Activated CD4-positive, alpha-beta T cell treated with anti-CD3 and anti-CD28 coated beads, Interleukin-2, amount 50 U/mL, for 1 hour (primary cell): ENCODE measurements at places on chromosomes 2 and 18.

DNA sequence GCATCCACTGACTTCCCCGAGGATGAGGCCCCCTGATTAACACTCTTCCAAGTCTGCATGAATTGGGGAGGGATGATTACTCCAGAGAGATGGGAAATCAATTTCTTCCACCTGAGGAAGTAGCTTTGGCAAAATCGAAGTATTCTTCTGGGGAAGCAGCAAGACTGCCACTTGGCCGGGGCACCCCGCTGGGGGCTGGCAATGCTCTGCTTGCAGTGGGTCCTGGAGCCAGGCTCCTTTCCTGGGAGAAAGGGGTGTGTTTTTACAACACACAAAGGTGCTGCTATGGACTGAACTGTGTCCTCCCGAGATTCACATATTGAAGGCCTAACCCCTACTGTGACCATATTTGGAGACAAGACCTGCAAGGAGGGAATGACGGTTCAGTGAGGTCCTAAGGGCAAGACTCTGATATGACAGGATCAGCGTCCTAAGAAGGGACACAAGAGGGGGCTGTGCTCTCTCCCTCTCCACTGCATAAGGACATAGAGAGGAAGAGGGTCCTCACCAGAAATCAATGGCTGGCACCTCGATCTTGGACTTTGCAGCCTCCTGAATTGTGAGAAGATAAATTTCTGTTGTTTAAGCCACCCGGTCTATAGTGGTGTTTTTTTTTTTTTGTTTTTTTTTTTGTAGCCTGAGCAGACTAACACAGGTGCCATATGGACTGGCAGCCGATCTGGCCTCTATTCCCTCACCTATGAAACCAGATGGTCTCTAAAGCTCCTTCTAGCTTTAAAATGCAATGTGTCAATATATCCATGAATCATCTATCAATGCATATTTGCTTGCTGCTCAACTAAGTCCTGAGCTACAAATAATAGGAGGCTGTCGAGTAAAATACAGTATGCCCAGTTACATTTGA lies 3.6 kb upstream of the SMARCAL1 start:
- DNase-seq, result no peak

GRCh38 chr2:208415255-208415654 lies 8.7 kb downstream of the PTH2R start:
- DNase-seq, result no peak

DNA sequence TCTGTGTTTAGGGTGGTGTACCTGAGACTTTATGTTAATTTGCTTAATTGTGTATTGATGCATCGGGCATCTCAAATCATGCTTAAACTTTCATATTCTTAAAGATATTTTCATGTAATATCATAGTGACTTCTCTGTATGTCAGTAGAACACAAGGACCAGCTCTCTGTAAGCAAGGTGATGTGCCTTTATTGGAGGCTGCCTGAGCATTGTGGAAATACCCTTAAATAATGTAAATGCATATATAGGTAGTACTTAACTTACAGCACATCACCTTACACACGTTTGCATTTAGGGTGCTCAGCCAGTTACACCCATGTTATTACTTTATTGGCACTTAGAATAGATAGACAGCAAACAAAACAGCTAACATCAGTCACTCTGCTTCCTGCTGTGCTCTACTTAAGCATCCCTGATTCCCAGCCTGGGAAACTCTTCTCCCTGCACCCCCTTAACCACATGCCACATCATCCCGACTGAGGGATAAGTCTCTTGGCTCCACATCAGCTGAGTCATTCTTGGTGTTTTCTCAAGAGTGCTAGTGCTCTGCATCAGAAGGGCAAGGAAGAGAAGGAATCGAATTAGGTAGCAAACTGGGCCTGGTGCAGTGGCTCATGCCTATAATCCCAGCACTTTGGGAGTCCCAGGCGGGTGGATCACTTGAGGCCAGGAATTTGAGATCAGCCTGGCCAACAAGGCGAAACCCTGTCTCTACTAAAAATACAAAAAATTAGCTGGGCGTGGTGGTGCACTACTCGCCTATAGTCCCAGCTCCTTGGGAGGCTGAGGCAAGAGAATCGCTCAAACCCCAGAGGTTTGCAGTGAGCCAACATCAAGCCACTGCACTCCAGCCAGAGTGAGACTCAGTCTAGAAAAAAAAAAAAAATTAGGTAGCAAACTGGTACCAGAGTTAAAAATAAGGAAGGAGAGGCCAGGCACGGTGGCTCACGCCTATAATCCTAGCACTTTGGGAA lies 108.7 kb downstream of the MAP3K20 start:
- DNase-seq, result no peak

DNA sequence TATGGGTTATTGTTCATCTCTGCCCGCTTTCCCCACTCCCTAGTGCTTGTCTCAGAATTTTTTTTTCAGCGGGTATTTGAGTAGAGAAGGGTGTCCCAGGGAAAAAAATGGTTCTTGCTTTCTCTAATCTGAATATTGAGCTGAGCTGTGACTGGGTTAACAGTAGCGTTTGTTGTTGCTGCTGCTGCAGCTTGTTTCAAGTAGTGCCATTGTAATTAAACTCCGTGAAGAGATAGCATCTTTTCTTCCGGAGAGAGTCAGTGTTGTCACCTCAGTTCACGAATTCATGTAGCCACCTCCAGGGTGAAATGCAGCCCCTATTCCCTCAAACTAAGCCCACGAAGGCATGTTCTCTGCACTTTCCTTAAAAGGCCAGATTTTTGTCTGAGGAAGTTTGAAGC lies 1.5 kb upstream of the AAK1 start:
- DNase-seq, result peak; percentile 24

GRCh38 chr2:204877691-204878090 lies 332.4 kb downstream of the PARD3B start:
- no peak for DNase-seq

DNA sequence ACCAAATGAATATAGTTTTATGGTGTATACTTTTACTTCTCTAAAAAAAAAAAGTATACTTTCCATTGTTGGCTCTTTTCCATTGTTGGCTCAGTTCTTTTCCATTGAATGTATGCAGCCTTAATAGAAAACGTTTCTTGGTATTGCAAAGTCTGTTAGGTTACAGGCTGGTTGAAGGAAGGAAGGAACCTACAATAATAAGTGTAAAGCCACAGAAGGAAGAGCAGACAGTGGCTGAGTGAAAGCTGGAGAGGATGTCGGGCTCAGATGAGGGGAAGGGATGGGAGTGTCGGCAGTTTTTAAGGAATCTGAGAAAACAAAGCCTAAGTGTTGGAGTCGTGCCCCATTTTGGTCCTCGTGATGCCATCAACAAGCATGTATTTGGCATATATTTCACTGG lies 6.8 kb downstream of the COPS8 start:
- no peak for DNase-seq

- DNase-seq, result no peak
Observed at GRCh38 chr2:59806486-59806885, 747.0 kb downstream of the BCL11A start.

DNA sequence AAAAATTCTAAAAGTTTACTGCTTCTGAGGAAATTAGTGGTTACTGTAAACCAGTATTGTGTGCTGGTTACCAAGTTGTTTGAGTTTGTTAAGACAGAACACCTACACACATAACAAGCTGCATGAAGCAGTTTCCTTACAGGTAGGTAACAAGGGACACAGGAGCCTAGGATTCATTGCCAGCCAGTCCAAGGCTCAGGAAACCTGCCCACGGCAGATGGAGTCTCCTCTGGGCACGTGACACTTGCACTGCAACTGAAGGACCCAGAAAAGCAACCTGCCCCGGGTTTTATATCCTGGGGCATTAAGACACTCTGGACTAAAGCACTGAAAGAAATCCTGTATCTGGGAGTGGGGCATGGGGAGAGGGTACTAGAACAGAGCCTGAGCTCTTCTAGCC lies 639.3 kb downstream of the ADCYAP1 start:
- DNase-seq, result no peak

DNA sequence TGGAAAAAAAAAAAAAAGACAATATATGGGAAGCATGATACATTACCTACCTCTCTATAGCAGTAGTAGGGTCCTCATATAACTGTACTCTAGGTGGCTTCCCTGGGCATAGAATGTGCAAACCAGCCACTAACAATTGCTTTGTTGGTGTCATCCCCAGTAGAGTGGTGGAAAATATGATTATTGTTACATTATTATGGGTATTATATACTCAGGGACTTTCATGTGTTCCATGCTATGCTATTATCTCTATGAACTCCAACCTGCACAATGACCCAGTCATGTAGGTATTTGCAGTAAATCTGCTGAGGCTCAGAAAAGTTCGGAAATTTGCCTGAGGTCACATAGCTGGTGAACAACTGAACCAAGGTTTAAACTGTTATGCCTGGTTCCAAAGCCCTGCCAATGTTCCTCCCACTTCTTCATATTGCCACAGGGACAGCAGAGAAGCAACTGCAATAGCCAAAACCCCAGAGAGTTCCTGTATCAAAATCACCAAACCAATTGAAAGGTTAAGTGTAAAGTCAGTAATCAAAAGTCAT lies 52.6 kb upstream of the MAP4K4 start:
- no peak for DNase-seq

DNA sequence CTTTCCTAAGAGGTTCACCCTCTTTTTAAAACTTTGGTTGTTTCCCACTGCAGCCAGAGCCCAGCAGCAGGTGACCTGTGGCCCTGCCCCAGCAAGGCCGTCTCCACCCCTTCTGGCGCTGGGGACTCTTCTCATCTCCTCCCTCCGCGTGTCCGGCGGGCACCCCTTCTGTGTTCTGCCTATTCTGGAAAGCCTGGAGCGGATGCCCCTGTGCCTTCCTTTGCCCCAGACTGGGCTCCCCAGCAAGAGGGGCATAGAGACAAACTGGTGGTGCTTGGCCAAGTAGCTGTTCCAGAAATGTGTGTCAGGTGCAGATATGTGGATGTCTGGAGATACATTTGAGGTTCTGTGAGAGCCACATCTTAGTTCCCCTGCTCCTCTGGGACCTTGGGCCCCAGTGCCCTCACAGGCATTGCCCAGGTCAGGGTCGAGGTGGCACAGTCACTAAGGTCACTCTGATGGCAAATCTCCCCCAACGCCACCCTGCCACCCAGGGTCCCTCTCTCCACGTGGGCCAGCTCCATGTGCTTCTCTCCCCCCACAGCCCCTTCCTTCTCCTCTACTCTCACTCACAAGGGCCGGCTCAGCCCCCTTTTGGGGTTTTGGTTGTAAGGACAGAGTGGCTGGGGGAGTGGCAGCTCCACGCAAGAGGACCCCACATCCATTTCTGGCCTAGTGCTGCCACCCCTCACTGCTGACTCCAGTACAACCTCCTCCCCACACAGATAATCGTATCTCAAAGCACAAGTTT lies 35.5 kb upstream of the TAF1B start:
- DNase-seq, result no peak

- peak; percentile 54 for DNase-seq
Observed at GRCh38 chr2:234368861-234369261, 128.0 kb downstream of the ARL4C start.

DNA sequence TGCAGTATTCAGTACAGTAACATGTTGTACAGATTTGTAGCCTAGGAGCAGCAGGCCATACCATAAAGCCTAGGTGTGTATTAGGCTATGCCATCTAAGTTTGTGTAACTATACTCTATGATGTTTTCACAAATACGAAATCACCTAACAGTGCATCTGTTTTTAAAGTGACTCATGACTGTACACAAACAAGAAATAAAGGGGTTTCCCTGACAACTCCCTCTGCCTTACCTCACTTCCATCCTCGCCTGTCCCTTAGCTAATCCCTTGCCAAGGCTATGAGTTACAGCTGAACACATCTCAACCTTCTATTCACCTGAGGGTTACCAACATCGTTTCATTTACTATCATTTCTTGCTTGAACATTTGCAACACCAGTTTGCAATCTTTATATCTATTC lies 78.6 kb upstream of the RPRM start:
- no peak for DNase-seq
